Astrocyte of the spinal cord (primary cell): ENCODE measurements at places on chromosomes 1 and 21.

DNA sequence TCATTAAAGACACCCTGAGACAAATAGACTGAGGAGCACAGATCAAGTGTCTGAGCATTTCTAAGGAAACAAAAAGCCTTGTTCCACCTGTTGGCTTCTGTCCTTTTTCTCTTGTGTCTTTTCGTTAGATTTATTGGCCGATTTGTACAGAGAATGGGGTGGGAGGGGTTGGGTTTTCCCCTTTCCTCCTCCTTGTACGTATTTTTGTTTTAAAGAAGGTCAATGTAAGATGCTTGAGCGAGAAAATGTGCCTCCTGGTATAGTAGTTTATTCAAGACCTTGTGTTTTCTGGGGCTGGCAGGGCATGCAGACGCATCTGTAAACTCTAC, 1.2 kb downstream of the BCL9 start:
- DNase-seq = no peak

- no peak for DNase-seq
Measured at GRCh38 chr21:44426663-44427191, 28.6 kb upstream of the LRRC3 start.

DNA sequence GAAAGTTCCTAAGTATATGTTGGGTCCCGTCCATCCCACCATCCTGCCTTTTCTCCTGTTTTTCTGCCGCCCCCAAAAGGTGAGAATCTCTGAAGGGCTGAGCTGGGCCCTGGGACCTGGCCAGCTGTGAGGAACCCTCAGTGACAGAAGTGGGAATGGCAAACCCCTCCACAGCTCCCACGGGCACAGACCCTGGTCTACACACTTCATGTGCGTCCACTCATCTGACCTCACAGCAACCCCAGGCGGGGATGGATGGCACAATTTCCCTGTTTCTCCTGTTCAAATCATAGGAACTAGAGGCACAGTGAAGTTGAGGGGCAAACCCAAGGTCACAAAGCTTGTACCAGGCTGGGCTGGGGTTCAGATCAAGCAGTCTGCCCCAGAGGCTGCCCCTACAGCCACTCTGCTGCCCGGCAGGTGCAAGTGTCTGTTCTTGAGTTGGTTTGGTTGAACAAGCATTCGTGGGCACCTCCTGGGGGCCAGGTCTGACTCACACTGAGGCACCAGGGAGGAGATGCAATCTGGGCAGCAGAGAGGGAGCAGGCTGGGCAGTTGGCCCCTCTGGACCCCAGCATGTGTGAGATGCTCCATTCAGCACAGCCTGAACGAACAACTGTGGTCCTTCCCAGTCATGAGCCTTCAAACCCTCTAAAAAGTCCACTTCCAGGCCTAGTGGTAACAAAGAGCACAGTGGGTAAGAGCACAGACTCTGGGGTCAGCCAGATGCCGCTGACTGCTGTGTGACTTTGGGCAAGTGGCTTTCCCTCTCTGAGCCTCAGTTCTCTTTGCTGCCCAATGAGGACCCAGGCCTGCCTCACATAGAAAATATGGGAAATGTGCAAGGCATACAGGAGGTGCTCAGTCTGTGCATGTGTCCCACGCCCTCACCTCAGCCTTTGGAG, 4.0 kb downstream of the EDN2 start:
- no peak for DNase-seq

- DNase-seq = no peak
Measured at GRCh38 chr21:29238053-29238966, 60.4 kb upstream of the BACH1 start.

DNA sequence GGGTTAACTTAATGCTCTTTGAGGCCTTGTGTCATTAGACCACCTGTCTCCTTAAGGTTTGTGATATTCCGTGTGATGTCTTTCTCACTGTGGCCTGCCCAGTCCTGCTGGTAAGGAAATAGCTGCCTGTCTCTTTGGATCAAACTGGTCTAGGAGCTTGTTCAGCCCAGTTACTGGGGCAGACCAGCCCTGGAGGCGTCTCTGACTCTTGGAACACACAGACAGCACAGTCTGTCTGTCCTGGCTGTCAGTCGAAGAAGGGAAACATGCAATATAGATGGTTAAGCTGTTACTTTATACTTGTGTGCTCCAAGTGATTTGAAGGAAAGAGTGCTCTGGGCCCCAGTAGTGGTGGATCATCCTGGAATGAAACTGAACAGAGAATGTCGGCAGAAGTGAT, 20.4 kb downstream of the PBX1 start:
- no peak for DNase-seq

DNA sequence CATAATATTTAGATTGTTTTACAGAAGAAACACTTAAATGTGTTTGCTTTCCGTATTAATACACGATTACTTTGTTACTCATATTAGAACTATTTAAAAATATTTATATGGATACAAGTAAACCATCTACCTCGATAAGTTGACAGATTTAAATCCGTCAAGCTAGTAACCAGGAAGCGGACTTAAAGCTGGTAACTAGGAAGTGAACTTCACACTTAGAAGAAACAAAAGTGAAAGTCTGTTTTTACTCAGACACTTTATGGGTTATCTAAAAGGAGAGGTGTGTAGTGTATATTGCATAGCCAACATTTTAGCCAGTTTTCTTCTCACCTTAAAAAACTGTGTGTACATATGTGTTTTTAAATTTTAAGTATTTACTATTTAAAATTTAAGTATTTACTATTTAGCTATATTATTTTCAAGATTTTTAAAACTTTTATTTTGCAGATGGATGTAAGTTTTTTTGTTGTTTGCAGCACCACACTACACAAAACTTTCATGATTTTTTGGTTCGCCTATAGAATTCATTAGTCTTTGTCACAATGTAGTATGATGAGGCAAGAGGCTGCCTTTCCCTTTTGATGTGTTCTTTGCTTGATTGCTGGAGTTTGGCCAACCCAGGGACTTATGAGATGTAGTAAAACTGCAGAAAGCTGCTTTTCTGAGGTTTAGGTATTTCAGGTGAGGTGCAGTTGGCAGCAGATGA, 2.7 kb downstream of the USP25 start:
- peak; percentile 58 for DNase-seq

DNA sequence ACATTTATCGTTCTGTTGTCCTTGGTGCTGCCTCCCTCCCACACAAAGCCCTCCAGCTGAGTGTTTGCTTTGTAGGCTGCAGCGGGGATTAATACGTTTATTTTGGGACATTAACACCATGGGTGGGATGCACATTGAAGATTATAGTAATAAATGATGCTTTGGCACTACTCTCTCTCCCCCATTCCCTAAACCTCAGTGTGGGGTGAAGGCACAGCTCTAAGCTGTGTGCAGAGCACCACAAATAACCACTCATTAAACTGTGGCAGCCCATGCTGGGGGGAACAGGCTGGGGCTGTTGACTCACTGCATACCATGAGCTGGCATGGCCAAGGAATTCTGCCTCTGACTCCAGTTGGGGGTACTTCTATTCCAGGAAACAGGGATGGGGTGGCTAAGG, 7.7 kb downstream of the PCP4L1 start:
- no peak for DNase-seq

- DNase-seq = no peak
Measured at GRCh38 chr1:58436615-58437297, 109.8 kb downstream of the OMA1 start.

DNA sequence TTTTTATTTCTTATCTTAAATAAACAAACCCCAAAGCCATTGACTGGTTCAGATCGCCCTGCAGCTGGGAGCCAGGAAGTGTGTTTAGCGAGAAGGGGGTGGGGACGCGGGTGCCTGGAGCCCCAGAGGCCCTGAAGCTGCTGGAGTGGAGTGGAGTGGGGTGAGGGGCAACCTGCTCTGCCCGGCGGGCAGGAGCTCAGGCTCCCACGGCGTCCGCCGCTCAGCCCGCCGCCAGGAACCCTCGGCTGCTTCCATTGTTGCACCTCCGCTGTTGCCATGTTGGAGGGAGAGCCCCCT, 673 bp downstream of the PIK3C2B start:
- DNase-seq = no peak

DNA sequence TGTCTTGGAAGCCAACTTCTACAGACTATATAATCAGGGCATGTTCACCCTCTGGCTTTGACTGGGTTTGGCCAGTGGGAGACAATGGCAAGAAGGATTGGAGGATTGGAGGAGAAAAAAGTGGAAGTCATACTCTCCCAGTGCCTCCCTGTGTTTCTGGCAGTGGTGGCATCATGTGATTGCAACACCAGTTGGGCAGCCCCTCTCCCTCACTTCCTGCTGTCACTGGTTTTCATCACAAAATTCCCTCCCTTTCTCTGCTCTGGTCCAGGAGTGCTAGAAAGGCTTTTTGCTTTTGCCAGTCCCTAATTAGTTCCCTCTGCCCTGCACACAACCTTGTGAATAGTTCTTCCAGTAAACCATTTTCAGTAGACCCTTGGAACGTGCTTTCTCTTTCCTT, 3.7 kb upstream of the QSOX1 start:
- DNase-seq = no peak

- DNase-seq = no peak
Measured at GRCh38 chr1:240577095-240577494, 34.9 kb downstream of the GREM2 start.

- DNase-seq = peak; percentile 52
Measured at GRCh38 chr1:211331011-211331709, 4.5 kb downstream of the TRAF5 start.

DNA sequence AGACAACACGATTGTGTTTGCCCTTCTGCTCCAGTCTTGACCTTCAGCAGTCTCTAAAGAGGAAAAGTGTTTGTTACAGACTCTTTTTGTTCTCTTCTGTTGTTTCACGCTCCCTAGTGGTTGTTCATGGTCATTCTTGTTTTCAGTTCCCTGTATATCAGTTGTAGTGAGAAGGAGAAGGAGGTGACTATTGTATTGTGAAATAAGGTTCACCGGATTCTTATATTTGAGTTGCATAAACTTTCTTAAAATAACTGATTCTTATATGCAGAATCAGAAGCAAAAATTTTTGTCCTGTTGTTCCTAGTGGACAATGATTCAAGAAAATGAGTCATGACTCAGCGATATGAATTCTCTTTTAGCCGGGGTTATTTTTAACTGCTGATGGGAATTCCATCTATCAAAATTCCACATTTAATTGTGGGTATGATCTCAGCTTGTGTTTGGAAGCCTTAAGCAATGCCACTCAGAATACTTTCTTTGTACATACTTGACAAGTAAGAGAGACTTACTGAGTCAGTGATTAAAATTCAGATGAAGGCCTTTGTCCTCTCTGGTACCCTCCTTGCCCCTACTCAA, 152.2 kb downstream of the CLEC20A start:
- DNase-seq = peak; percentile 81

GRCh38 chr1:18166929-18167328, 59.3 kb downstream of the IGSF21 start:
- DNase-seq = no peak

DNA sequence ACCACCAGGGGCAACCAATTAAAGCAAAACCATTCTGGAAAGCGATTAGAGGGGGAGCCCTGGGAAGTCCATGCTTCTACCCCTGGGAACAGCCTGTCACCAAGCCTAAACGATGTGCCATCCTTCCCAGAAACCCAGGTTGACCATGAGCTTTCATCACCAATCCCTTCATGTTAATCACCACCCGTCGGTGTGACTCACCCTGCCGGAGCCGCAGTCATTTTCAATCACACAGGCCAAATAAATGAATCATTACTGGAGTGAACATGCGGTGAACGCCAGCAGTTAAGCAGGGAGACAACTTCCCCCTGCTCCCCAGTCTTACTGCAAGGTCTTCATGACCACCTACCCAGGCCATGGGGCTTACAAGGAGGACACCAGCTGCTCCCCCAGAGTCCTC, 308.8 kb downstream of the AJAP1 start:
- DNase-seq = no peak

DNA sequence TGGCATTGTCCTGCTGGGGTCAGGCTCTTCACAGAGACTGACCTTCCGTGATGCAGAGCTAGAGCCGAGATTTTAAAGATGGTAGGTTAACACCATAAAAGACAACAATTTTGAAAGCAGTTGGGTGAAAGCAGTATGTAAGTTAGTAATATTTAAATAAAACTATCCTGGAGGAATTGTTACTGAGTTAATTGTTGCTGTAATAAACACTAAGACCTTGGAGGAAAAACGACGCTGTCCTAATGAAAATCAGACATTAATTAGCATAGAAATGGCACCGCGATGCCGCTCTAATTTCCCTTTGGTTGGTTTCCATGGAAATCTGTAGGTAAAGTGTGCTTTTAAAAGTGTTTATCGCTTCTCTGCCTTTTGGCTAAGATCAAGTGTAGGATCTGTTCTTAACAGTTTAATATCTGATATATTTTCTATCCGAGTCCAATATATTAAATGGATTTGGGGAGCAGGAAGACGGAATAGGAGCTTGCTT, 745 bp upstream of the ANP32E start:
- DNase-seq = no peak

- no peak for DNase-seq
Measured at GRCh38 chr1:1038694-1039093, 18.8 kb downstream of the AGRN start.

- DNase-seq = no peak
Measured at GRCh38 chr1:167110586-167110985, 16.7 kb downstream of the STYXL2 start.

- no peak for DNase-seq
Measured at GRCh38 chr1:161350671-161351070, 17.0 kb downstream of the CFAP126 start.

- peak; percentile 12 for DNase-seq
Measured at GRCh38 chr21:32611471-32611997, 643 bp downstream of the CFAP298 start.

GRCh38 chr1:214588963-214589597, 13.9 kb upstream of the CENPF start:
- DNase-seq = peak; percentile 54

DNA sequence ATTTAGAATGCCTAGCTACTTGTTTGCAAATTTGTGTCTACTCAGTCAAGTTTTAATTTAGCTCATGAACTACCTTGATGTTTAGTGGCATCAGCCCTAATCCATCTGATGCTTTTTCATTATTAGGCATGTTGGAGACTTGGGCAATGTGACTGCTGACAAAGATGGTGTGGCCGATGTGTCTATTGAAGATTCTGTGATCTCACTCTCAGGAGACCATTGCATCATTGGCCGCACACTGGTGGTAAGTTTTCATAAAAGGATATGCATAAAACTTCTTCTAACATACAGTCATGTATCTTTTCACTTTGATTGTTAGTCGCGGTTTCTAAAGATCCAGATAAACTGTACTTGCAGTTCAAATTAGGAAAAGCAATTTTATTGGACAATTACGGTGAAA, 7.6 kb downstream of the SOD1 start:
- no peak for DNase-seq

- DNase-seq = peak; percentile 29
Measured at GRCh38 chr1:101235696-101236515, 913 bp upstream of the S1PR1 start.

- no peak for DNase-seq
Measured at GRCh38 chr1:192732787-192733186, 76.1 kb upstream of the RGS2 start.

DNA sequence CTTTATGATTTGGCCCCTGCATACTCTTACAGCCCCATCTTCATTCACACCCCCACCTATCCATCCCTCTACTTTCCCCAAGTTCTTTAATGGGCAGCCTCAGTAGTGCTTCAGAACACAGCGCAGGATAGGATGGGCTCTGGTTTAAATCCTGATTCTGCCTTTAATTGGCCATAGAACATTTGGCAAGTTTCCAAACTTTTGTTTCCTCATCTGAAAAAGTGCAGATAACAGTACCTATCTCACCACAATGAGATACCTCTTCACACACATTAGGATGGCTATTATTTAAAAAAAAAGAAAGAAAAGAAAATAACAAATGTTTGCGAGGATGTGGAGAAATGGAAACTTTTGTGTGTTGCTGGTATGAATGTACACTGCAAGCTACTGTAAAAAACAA, 142.5 kb upstream of the VANGL1 start:
- DNase-seq = no peak

GRCh38 chr21:27759091-27759659, 792.3 kb upstream of the ADAMTS5 start:
- DNase-seq = no peak

- DNase-seq = no peak
Measured at GRCh38 chr1:56703747-56704146, 58.6 kb downstream of the PRKAA2 start.
